Mesothelial cell of epicardium (in vitro differentiated cells): ENCODE measurements at places on chromosomes 4 and X. TPM values are rescaled to one million over a fixed set of nuclear protein-coding genes. Genes with fewer than 3 reads are reported as not detected.

The FBXL5 gene
- 51.6 to 56.5 TPM (median 53.1 TPM) in 3 replicates for total RNA-seq

The CLTRN gene
- 1.2 to 1.8 TPM (median 1.4 TPM) in 3 replicates for total RNA-seq

The POLR2B gene
- 99.7 to 103 TPM (median 102 TPM) in 3 replicates for total RNA-seq

The DCAF8L2 gene
- total RNA-seq = 0.11 TPM in 1 of 3 replicates, not detected in the others

The CFI gene
- total RNA-seq = 485 to 506 TPM (median 505 TPM) in 3 replicates

The HOPX gene
- 2.7 to 3.3 TPM (median 3.1 TPM) in 3 replicates for total RNA-seq

The CTAG1A gene
- total RNA-seq = not detected in 3 replicates

The REPS2 gene
- total RNA-seq = 5.2 to 7.2 TPM (median 6.9 TPM) in 3 replicates

GRCh38 chrX:68995780-68996551, 167.1 kb downstream of the EFNB1 start:
- no peak for DNase-seq

GRCh38 chr4:47525154-47525819, 40.2 kb downstream of the ATP10D start:
- no peak for DNase-seq

- DNase-seq = no peak
These were observed 6.6 kb downstream of the ZFX start for GRCh38 chrX:24156177-24156576.

- no peak for DNase-seq
These were observed 77.2 kb downstream of the JAKMIP1 start for GRCh38 chr4:6123116-6123515.

- DNase-seq = no peak
These were observed 17.5 kb downstream of the IL13RA2 start for GRCh38 chrX:114999906-115000305.

- no peak for DNase-seq
These were observed 22.9 kb downstream of the SHISA3 start for GRCh38 chr4:42420140-42420539.

- no peak for DNase-seq
These were observed 171.0 kb upstream of the RPS6KA3 start for GRCh38 chrX:20437683-20438082.

GRCh38 chr4:61201961-61202637, 2.0 kb downstream of the ADGRL3 start:
- DNase-seq = peak; percentile 46

DNA sequence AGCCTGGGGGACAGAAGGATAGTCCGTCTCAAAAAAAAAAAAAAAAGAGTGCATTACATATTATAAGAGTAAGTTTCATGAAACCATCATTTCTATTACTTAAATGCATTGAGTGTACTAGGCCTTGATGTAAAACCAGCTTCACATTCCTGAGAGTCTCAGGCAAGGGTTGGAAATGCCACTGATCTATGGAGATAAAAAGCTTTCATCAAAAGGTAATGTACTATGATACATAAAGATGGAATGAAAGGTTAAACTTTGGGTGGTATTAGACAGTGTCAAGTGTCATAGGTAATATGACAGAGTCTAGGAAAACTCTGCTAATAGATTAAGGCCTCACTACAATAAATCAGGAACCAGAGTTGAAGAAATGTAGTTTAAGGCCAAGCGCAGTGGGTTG, 7.4 kb downstream of the CFAP97 start:
- DNase-seq = no peak

DNA sequence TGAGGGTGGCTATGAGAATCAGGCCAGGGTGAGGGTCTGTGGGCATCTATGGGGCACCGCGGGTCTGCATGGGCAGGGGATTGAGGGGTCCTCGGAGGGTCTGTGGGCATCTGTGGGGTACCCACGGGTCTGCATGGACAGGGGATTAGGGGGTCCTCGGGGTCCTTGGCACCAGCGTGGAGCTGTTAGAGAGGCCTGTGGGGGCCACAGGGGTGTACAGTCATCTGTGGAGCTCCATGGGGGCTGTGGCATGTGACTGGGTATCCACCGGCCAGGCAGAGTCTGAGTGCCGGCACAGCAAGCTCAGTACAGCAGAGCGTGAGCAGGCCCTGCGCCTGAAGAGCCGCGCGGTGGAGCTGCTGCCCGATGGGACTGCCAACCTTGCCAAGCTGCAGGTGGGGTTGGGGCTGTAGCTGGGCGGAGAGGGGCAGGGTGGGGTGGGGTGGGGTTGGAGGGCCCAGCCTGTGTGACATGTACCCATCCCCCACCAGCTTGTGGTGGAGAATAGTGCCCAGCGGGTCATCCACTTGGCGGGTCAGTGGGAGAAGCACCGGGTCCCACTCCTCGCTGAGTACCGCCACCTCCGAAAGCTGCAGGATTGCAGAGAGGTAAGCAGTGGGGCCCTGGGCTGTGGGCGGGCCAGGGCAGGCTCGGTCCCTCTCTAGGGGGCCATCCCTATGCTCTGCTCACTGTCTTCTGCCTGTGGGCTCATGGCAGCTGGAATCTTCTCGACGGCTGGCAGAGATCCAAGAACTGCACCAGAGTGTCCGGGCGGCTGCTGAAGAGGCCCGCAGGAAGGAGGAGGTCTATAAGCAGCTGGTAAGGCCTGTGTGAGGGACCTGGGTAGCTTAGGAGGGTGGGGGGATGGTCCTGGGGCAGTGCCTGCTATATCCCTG, 12.9 kb downstream of the CCDC22 start:
- no peak for DNase-seq

DNA sequence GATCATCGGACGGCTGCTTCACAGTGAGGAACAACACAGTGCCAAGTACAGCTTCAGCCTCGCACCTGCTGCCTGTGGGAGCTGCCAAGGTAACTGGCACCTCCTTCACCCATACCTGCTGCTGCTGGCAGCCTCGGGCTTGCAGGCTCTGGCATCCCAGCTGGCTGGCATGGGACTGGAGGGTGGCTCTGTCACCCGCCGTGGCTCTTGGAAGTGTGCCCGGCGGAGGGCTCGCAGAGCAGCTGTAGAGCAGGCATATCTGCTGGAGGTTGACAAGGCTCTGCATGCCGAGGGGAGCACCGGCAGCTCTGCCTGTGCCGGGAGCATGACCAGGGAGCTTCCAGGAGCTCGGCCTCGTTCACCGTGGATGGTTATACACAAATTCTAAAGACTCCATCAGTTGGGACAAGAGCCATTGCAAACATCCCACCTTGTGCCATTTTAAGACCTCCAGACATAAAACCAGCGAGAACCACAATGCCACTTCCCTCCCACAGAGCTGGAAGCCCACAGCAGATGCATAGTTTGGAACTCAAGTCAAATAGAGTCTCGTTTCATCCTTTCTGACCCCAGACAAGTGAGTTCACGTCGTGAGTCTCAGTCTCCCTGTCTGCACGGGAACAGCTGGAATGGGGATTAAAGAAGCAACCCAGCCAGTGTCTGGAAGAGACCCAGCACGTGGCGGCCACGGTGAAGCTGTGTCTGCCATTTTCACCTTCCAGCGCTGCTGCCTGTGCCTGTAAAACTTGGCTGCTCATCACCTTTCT, 84.3 kb upstream of the PSAPL1 start:
- no peak for DNase-seq

- no peak for DNase-seq
These were observed 61.0 kb downstream of the CHST7 start for GRCh38 chrX:46634577-46634976.

GRCh38 chrX:126994032-126994600, 174.6 kb downstream of the PRR32 start:
- DNase-seq = no peak

GRCh38 chr4:168264903-168265302, 53.6 kb downstream of the DDX60 start:
- DNase-seq = no peak

DNA sequence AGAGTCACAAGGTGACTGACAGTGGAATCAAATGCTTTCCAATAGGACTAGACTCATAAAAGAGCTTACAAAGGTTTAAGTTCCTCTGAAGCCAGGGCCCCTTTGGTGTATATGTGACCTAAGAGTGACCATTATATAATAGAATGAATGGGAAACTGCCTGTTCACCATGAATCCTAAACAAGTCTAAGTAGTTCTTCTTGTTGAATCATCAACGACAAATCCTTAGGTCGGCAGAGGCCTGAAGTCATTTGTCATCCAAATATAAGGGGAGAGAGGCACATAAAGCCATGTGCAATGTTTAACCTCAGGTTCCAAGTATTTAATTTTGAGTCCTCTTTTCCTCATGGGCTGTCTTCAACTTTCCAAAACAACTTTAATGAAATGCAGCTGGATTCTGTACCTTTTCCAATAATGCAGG, 122.4 kb downstream of the RASL11B start:
- no peak for DNase-seq

- DNase-seq = no peak
These were observed 14.5 kb upstream of the DACH2 start for GRCh38 chrX:86133761-86134160.

DNA sequence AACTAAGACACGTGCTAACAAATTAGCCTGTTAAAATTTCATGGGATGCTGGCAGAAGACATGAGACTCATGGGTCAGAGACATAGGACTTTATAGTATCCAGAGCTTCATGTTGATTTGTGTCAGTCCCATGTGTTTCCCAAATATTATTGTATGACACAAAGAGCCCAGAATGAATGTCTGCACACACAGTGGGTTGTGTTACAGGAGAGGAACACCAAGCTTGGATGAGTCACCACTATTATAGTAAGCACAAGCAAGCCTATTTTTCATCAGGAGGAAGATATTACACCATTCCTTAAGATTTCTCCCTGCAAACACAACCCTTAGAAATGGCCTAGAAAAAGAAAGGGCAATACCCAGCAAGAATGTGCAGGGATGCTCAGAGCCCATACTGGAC, 15.4 kb downstream of the BBS12 start:
- DNase-seq = no peak

- no peak for DNase-seq
These were observed 128.4 kb upstream of the TBC1D9 start for GRCh38 chr4:140884431-140885058.

DNA sequence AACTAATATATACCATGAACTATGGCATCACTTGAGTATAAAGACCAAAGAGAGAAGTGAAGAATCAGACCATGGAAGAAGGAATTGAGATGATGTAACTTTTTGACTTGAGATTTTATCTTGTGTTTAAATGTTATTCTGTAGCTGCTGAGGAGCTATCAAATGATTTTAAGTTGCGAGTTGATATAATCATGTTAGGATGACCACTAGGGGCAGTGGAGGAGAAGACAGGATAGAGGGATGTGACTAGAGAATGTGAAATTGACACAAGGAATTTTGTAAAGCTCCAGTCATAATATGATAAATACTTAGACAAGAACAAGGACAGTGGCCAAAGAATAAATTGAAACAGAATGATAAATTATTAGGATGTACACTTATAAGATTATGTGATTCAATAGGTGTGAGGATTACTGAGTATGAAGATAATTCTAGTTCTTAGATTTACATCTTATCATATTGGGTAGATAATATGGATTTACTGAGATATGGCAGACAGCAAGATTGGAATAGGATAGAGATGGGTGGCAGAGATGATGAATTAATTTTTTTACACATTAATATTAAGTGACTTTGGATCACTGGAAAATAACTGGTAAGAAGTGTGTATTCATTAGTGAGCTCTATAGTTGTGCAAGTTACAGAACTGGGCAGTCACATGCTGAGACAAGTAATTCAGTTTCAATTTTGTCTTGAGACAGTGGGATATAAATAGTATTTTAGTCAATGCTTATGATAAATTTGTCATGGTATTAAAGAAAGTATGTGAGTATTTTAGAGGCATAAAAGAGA, 816.0 kb upstream of the PCDH10 start:
- no peak for DNase-seq

- DNase-seq = no peak
These were observed 114.2 kb upstream of the FAT4 start for GRCh38 chr4:125200556-125200955.
